ENCODE measurements at places on chromosomes 7 and 10. TPM values are rescaled to one million over a fixed set of nuclear protein-coding genes. Genes with fewer than 3 reads are reported as not detected.

The OR6V1 gene
- not detected for total RNA-seq

The GPR26 gene
- total RNA-seq, result not detected

The HOXA2 gene
- not detected for total RNA-seq

The MMD2 gene
- not detected for total RNA-seq

The FRMD4A gene
- total RNA-seq, result 0.50 TPM

The IGFBP3 gene
- total RNA-seq, result 2.0 TPM

The FAM3C gene
- total RNA-seq, result 22.2 TPM

The TFR2 gene
- 4.7 TPM for total RNA-seq

The MALRD1 gene
- total RNA-seq, result not detected

The TACC2 gene
- not detected for total RNA-seq

The SRRT gene
- total RNA-seq, result 145 TPM

The MLXIPL gene
- total RNA-seq, result 0.14 TPM

The GPR15LG gene
- not detected for total RNA-seq

The SCD gene
- 79.5 TPM for total RNA-seq

The STEAP2 gene
- not detected for total RNA-seq

The SLC13A1 gene
- total RNA-seq, result not detected

The MYL7 gene
- total RNA-seq, result not detected

The GHRHR gene
- total RNA-seq, result not detected

The NUTM2B gene
- total RNA-seq, result 0.70 TPM

The ITIH5 gene
- not detected for total RNA-seq

The CFAP70 gene
- 1.1 TPM for total RNA-seq

The PSMA2 gene
- 107 TPM for total RNA-seq

DNA sequence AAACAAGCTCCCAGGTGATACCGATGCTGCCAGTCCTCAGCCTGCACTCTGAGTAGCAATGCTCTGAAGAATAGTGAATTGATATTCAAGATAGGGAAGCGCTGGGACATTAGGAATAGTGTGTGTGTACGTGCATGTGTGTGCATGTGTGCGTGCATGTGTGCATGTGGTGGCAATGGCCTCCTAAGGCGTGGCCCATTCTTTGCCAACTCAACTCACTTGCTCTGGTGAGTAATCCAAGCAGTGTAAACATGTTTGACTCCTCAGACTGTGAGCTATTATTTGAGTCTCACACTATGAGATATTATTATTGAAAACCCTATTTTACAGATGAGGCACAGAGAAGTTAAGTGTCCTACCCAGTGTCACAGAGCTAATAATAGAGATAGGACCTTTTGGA is 186.6 kb downstream of the RAB11FIP2 start:
- DNase-seq, result no peak

- no peak for DNase-seq
Observed at GRCh38 chr7:117248829-117249228, 74.0 kb downstream of the WNT2 start.

DNA sequence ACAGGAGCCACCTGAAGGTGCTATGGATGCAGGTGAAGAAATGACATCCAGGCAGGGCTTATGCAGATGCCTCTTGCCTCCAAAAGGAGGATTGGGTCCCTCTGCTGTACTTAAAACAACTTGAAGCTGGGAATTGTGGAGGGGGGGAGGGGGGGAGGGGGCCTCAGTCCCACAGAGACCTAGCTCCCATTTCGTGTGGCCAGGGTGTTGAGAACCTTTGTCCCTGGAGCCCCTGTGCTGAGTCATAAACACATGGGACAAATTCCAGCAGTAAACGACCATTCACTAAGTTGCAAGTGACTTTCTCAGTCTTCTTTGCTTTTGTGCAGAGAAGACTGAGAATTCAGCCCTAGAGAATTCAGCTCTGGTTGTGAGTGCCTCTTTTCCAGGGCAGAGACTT is 96.5 kb upstream of the PODXL start:
- DNase-seq, result no peak

GRCh38 chr10:18423058-18423637 is 228.2 kb downstream of the NSUN6 start:
- no peak for DNase-seq

DNA sequence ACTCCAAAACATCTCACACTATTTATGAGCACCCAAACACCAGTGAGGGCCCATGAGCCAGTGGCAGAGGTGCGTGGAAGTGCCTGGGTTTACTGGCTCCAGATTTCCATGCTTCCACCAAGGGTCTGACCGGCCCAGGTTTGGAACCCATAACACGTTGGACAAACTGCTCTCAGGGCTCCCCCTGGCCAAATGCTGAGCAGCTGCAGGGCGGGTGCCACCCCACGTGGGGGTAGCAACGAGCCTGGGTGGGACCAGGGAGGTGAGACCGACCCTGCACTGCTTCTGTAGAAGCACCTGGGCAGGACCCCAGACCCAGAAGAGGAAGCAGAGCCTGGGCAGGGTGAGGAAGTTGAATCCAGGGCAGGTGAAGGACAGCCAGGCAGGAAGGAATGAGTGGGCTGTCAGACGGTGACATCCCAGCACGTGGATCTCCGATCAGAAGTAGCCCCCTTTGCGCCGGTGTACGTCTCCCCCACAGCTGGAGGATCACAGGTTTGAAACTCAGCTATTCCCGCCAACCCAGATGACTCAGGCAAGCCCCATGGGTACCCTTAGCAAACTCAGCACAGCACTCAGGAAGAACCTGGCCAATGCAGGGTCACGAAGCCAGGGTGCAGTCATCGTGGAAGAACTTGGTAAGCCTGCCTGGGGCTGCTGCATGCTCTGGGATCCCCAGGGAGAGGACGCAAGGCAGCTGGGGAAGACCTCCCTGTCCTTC is 100.4 kb upstream of the DDC start:
- no peak for DNase-seq

DNA sequence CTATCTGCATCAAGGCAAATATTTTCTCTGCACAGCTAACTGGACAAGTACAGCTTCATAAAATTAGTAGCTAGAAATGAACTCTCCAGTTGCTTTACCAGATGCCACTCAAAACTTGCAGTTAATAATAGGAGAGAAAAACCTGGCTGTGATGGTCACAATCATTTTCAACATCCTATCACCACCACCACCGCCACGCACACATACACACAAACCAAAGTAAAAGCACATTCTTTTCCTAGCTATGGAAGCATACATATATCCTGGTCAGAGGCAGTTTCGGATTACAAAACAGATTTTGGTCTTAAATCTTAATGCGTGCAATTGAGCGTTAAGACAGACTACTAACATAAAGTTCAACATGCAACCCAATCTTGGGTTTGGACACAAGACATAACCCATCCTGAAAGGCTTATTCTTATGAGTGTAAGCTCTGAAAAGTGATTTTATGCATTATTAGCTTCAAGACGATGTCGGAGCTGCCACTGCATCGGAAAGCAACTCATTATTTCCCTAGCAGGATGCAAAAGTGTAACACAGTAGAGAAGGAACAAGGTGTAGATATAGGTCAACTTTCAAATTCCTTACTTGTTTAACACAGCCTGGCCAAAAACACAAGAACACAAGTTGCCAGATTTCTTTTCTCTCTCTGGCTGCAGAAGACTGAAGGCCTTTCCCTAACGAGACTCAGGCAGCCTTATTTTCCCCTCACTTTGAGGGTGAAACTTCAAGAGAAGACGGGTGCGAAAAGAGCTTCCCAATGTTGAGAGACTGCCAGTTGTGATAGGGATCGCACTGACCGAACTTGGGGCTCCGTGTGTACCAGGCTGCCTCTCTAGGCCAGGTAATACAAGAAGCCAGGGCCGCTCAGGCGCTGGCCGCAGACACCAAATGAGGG is 1.2 kb downstream of the CACUL1 start:
- no peak for DNase-seq

DNA sequence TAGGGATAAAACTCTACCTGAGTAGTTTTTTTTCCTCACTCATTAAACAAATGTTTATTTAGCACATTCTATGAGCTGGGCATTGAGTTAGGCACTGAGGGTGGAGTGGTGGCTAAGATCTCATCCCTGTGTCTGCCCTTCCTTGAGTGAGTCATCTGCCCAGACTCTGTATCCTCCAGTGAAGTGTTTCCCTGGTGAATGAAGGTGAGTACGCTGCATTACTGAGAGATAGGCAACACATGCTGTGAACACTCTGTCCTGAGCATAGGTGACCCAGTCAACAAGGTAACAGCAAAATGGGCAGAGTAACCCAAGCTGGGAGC is 5.8 kb downstream of the PITX3 start:
- no peak for DNase-seq

- no peak for DNase-seq
Observed at GRCh38 chr7:155346285-155346684, 48.6 kb downstream of the INSIG1 start.

- no peak for DNase-seq
Observed at GRCh38 chr7:25802473-25802872, 349.5 kb upstream of the NFE2L3 start.

GRCh38 chr7:37289367-37289766 is 159.3 kb downstream of the ELMO1 start:
- no peak for DNase-seq

- DNase-seq, result no peak
Observed at GRCh38 chr7:49703881-49704280, 69.6 kb upstream of the VWC2 start.

- DNase-seq, result no peak
Observed at GRCh38 chr7:3232228-3232627, 68.8 kb upstream of the SDK1 start.

DNA sequence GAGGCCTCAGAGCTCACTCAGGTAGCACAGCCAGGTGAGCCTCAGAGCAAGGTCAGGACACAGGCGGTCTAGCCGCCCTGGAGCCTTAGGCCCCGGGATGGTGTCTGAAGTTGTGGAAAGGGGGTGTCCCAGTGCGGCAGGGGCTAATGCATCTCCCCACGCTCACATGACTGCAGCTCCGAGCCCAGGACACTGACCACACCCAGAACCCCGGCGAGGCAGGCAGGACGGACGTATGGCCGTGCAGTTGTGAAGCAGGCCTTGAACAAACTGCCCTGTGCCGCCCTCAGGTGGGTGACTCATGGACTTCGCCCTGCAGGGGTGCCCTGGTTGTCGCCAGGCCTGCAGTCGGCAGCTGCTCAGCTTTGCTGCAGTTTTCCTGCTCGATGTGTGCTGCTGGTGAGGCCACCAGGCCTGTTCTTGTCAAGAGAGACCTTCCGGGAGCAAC is 5.0 kb upstream of the PRKAR1B start:
- DNase-seq, result peak; percentile 25

- no peak for DNase-seq
Observed at GRCh38 chr10:120097766-120098165, 205.2 kb downstream of the SEC23IP start.

GRCh38 chr10:126242397-126243260 is 145.6 kb downstream of the ADAM12 start:
- no peak for DNase-seq

DNA sequence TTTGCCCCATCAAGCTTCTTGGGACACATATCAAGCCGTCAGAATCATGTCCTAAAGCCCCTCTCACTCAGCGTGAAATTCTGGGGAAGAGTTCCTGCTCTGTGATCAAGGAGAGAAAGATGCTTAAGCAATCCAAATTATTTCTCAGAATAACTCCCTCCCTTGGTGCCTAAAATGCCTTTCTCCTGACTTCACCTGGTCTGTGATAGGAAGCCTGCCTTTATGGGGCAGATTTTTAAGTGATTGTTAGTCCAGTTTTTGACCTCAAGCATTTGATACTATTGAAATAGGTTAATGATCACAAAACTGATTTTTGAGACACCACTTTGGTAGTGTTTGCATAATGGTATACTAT is 76.4 kb upstream of the MAGI2 start:
- no peak for DNase-seq

GRCh38 chr10:11253385-11254002 is 235.8 kb downstream of the CELF2 start:
- no peak for DNase-seq

- DNase-seq, result no peak
Observed at GRCh38 chr7:149478754-149479153, 17.9 kb upstream of the ZNF777 start.

GRCh38 chr7:69256634-69257081 is 341.6 kb upstream of the AUTS2 start:
- no peak for DNase-seq

DNA sequence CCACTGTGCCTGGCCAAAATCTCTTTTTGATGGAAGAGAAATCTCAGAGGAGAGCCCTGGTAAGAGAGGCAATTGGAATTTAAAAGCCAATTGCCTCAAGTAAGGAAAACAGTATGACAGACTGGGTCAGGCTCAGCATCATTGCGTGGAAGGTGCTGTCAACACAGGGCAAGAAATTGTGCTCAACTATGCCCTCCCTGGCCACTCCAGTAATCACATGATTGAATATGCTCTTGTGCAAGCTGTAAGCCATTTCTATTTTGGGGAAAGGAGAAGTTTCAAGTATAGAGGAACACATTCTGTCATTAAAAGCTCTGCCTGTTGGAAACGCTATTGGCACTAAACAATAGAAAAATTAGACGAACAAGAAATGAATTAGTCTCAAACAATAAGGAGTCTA is 1127.7 kb downstream of the REEP3 start:
- DNase-seq, result no peak

DNA sequence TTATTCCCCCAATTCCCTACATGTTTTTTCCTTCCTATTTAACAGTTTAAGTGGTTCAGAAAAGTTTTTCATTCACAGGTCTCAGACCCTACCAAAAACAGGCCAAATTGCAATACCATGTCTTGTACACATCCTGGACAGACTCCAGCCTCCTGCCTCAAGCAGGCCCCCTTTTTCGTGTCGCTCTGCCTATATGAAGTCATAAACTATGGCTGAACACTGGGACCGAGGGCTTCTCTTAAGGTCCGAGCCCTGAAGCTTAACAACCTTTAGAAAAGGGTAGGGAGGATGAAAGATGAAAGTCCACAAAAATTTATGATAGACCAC is 1.4 kb downstream of the FBXW4 start:
- DNase-seq, result peak; percentile 43

GRCh38 chr10:78316451-78316931 is 282.8 kb downstream of the RPS24 start:
- no peak for DNase-seq

- DNase-seq, result no peak
Observed at GRCh38 chr7:155862123-155862892, 50.0 kb upstream of the SHH start.

- no peak for DNase-seq
Observed at GRCh38 chr10:47159361-47160260, 140.4 kb upstream of the GDF10 start.

GRCh38 chr7:94418851-94419250 is 24.2 kb downstream of the COL1A2 start:
- DNase-seq, result no peak

GRCh38 chr7:135558881-135559280 is 1.2 kb downstream of the NUP205 start:
- no peak for DNase-seq

- no peak for DNase-seq
Observed at GRCh38 chr10:73888514-73888913, 14.2 kb upstream of the CAMK2G start.

GRCh38 chr7:27141137-27141922 is 2.2 kb downstream of the HOXA5 start:
- no peak for DNase-seq

GRCh38 chr10:131944976-131945695 is 36.6 kb downstream of the BNIP3 start:
- DNase-seq, result no peak

All from activated T-cell treated with anti-CD3 and anti-CD28 coated beads, Interleukin-2, amount 50 U/mL, for 72 hours (primary cell).